NCI-H1417 treated with DMSO at 0.1 percent for 48 hours (cell line): ENCODE measurements at places on chromosomes 16 and 17.

DNA sequence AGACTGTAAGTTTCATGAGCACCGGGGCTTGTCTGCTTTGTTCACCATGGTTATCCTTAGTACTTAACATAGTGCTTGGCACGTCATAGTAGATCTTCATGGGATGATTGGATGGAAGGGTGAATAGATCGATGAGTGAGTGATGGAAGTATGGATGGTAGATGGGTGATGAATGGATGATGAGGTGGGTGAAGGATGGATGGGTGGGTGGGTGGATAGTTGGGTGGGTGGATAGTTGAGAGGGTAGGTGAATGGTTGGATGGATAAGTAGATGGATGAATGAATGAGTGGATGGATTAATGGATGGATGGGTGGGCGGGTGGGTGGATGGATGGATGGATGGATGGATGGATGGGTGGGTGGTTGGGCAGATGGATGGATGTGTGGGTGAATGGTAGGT, 133.2 kb upstream of the PLCG2 start:
- no peak for DNase-seq

DNA sequence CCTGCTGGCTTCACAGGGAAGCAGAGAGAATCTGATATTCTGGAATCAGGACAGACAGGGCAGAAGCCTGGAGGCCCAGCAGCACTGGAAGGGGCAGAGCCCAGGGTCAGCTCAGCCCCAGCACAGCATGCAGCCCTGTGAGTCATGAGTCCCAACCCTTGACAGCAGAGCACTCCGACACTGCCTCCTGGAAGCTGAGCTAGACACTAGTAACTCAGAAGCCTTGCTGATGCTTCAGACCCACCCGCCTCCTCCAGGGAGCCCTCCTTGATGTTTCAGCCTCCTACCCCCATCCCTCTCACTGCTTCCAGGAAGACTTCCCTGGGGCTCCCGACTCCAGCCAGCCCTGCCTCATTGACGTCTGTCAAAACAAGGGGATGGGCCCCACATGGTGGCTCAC, 6.9 kb downstream of the CAMKK1 start:
- no peak for DNase-seq

- no peak for DNase-seq
Measured at GRCh38 chr16:72768591-72768990, 279.3 kb downstream of the ZFHX3 start.

DNA sequence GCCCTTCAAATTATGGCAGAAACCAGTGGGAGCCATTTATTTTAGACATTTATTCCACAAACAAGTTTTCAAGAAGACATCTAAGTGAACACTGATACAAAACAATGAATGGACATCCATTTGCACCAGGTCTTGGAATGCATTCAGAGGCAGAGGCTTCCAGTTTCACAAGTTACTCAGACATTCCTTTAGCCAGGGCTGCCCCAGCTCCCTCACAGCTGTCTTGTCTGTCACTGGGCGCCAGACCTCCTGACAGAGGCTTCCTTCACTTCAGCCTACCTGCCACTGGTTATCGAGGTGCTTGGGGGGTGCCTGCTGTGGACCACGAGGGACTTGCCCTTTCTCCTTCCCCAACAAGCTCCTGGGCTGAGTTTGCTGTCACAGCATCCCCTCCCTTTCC, 19.2 kb downstream of the AQP8 start:
- DNase-seq, result no peak

GRCh38 chr16:73326770-73327470, 279.0 kb upstream of the ZFHX3 start:
- DNase-seq, result no peak

DNA sequence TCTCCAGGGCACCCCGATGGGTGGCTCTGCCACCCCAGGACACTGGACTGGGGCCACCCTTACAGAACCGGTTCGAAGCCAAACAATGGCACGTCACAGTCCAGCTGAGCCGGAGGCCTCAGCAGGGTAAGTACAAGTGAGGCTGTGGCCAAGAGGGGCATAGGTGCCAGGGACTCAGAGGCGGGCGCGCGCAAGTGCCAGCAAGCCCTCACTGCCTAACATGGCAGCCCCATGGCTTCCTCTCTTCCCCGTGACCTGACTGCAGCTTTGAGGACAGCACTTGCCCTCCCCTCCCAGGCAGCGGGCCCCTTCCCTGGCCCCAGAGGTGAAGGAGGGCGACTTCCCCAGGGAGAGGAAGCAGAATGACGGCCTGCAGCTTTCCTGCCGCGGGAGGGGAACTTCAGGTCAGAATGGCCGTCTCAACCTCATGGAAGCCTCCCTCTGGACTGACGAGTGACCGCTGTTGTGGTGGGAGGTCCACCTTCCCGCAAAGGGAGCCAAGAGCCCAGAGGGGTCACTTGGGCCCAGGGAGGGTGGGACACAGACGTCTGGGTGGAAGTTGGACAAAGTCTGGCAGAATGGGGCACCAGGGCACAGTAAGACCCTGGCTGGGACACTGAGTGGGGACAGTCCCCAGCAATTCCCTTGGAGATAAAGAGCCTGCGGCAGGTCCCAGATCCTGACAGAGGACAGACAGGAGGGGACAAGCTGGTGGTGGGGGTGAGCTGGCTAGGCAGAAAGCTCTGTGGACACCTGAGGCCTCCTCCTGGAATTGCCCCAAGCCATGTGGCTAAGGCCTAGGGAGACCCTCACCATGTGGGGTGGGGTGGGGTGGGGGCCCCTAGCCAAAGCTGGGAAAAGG, 52.1 kb upstream of the TOB1 start:
- DNase-seq, result no peak

DNA sequence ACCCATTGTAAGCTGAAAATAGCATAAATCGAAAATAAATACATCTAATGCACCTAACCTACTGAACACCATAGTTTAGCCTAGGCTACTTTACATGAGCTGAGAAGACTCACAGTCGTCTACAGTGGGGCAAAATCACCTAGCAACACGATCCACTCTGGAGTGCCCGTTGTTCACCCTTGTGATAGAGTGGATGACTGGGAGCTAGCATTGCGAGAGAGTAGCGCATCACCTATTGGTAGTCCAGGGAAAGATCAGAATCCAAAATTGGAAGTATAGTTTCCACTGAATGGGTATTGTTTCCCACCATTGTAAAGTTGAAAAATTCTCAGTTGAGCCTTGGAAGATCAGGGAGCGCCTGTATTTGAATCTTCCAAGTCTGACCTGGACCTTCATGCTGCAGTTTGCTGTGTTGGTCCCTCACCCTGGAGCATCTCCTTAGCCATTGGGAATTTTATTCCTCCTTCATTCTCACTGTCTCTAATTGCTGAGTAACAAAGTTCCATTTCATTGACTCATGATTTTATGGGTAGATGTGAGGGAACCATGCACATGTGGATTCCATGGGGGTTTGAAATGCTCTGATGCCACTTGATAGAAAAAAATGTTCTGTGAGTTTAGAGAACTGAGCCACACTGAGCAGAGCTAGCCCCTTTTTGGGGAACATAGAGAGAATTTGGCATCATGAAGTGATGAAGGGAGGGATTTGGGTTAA, 19.6 kb downstream of the AKAP1 start:
- DNase-seq, result no peak

GRCh38 chr16:8655184-8655717, 19.2 kb upstream of the ABAT start:
- DNase-seq, result no peak

DNA sequence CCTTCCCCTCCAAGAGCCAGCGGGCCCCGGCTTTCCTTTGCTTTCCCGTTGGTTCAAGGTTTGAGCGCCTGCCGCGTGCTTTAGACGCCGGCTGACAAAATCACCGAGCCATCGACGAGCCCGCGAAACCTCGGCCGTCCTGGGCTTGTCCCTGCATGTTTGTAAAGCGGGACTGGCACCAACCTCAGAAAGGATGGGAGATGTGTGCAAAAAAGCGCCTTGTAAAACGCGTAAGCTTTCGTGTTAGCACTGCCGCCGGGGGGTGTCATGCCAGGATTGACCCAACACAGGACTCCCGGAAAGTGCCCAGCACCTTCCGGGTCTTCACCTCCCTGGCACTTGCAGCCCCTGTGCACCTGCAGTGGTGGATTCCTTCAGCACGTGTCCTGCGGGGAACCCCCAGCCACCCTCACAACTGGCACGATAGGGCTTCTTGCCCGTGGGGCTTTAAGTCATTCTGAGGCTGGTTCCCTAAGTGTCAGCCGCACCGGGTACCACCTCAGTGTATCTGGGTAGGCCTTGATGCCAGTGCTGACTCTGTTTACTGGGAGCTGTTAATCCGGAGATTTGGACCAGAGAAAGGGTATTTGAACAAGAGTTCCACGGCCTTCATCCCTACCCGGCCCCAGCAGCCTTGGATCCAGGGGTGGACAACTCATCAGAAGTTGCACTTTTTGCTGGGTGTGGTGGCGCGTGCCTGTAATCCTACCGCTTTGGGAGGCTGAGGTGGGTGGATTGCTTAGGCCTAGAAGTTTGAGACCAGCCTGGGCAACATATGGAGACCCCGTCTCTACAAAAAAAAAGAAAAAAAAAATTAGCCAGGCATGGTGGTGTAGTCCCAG, 817 bp downstream of the NDUFAF8 start:
- no peak for DNase-seq

- no peak for DNase-seq
Measured at GRCh38 chr17:67716405-67716798, 1.3 kb upstream of the NOL11 start.

- DNase-seq, result no peak
Measured at GRCh38 chr17:70030371-70030770, 44.7 kb upstream of the KCNJ16 start.

GRCh38 chr17:64787255-64787920, 125.3 kb upstream of the SMURF2 start:
- DNase-seq, result no peak

GRCh38 chr17:40791787-40792436, 7.8 kb downstream of the KRT28 start:
- DNase-seq, result no peak

GRCh38 chr17:58321571-58322525, 6.7 kb downstream of the TSPOAP1 start:
- no peak for DNase-seq

DNA sequence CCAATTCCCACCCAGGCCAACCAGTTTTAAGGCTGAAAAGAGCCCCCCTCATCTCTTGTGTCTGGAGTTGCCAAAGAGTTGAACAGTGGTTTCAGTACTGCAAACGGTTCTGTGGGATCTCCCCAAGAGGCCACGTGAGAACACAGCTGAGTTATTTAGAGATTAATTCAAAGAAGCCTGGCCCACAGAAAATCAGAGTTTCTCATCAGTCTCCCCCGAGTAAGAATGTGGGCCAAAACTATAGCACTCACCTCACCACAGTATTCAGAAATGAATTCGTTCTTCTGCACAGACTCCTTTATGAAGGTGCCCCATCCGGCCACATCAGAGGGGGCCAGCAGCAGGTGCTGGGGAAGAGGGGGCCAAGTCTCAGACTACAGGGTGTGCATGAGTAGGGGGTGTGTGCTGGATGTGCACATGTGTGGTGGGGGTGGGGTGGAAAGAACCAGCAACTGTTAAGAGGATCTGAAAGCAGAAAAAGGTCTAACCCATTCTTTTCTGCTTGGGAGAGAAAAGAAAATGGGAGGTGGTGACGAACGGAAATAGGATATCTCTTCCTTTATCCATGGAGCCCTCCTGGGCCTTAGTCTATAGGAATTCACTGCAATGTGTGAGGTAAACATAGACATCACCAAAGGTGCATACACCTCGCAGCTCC, 22.6 kb downstream of the CNTNAP1 start:
- DNase-seq, result no peak

GRCh38 chr17:29133121-29133713, 47.0 kb downstream of the MYO18A start:
- no peak for DNase-seq

DNA sequence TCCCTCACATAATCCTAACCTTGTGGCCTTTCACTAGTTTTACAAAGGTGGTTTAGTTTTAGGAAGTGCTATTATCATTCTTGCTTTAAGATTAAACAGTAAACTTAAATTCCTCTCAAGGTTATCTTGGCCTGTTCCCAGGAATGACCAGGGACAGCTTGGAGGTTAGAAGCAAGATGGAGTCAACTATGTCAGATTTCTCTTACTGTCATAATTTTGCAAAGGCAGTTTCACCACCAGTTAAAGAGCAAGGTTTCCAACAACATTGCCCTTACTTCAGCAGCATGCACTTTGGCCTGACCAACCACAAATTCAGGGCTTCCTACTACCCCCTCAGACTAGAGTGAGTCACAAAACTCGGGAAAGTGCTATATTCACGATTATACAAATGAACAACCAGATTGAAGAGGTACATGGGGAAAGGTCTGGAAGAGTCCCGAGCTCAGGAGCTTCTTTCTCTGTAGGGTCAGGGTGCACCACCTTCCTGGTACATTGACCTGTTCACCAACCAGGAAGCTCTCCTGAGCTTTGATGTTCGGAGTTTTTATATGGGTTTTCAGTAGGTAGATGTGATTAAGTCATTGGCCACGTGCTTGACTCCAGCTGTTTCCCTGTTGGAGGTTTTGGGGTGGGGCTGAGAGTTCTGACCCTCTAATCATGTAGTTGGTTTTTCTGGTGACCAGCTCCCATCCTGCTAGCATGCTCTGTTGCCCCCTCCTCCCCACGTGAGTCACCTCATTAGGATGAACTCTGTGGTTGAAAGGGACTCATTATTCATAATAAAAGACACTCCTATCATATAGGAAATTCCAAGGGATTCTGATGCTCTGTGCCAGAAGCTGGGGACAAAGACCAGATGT, 19.4 kb downstream of the RHOT1 start:
- DNase-seq, result no peak

DNA sequence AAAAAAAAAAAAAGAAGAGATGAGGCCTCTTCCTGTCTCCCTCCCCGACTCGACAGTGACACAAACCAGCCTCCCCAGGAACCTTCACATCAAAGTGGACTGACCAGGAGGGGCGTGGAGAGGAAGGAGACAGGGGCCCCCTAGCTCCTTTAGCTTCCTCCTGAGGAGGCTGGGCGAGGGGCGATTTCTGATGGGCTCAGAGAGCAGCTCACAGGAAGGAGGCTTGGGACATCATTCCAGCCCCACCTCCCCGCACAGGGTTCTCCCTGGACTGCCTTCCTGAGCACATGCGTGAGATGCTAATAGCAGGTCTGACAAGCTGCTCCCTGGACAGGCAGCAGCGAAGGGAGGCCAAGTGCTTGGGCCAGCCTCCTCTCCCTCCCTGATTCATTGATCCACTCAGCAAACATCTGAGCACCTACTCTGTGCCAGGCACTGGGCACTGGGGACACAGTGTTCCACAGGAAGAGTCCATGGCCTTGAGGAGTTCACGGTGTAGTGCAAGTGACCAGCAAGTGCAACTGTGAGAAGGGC, 14.4 kb upstream of the DOK4 start:
- DNase-seq, result no peak
